ENCODE measurements at places on chromosomes 7 and 10.
A peak's percentile ranks its signal among the peaks of the same experiment; 100 is the strongest.

GRCh38 chr7:134963036-134963435, 23.3 kb upstream of the AGBL3 start:
- DNase-seq: no peak

DNA sequence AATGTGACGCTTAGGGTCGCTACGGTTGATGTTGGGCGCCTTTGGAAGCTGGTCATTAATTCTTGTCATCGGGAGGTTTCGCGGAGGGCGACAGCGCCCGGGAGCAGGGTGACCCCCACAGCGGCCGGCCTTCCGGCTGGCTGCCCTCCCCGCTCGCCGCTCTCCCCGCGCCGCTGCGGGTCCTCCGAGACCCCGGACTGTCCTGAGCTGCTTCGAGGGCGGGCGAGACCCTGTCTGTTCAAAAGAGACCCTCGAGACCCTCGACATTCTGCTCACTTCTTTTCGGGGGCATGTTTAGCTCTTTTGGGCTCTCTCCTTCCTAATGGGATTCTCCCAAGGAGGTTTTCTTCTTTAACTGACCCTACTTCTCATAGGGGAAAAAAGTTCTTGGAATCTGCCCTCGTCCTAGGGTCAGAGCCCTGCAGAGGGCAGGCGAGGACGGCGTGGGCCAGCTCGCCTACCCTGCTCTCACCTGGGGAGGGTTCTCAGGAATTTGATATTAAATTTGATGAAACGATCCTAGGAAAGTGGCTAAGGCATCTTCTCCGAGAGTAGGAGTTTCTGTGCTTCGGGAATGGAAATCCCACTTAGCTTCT, 257.0 kb downstream of the OTUD1 start:
- DNase-seq: no peak

- peak; percentile 18 for DNase-seq
Measured at GRCh38 chr10:75108684-75109458, 2.6 kb upstream of the SAMD8 start.

DNA sequence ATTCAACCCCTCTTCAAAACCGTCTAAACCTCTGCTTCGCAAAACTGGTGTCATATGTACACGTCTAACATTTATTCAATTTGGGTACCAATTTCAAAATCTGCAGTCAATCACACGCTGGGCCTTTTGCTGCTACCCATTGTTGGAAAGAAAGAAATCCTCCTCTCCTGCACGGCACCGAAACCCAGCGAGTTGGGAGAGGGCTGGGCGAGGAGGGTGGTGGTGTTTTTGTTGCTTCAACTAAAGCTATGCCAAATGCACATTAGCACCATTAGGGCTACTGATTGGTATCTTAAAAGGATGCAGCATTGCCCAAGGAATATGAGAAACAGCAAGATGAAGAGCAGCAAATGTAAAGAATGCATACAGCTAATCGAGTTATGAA, 7.8 kb downstream of the EBF3 start:
- no peak for DNase-seq

DNA sequence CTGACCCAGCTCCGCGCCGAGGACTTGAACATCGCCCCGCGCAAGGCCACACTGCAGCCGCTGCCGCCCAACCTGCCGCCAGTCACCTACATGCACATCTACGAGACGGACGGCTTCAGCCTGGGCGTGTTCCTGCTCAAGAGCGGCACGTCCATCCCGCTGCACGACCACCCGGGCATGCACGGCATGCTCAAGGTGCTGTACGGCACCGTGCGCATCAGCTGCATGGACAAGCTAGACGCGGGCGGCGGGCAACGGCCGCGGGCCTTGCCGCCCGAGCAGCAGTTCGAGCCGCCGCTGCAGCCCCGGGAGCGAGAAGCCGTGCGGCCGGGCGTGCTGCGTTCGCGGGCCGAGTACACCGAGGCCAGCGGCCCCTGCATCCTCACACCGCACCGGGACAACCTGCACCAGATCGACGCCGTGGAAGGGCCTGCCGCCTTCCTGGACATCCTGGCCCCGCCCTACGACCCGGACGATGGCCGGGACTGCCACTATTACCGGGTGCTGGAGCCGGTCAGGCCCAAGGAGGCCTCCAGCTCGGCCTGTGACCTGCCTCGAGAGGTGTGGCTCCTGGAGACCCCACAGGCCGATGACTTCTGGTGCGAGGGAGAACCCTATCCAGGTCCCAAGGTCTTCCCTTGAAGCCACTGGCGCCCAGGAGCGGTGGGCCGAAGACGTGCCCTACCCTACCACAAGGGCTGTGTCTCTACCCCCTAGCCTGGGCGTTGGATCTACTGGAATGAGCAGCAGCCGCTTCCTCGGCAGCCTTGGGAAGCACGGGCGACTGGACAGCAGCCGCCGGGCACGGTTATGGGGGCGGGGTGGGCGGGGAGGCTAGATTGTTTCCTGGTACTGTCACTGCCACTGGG, 945 bp downstream of the ADO start:
- DNase-seq: peak; percentile 68
